ENCODE measurements at places on chromosomes 6 and 20. TPM values are rescaled to one million over a fixed set of nuclear protein-coding genes. Genes with fewer than 3 reads are reported as not detected.

Gene CST4
- total RNA-seq, result not detected

Gene ETV7
- 0.09 TPM for total RNA-seq

Gene AKAP12
- total RNA-seq, result 699 TPM

Gene SALL4
- total RNA-seq, result 0.14 TPM

Gene ANKEF1
- 1.5 TPM for total RNA-seq

Gene NOX3
- not detected for total RNA-seq

Gene MUC22
- not detected for total RNA-seq

Measured in dermis blood vessel endothelial cell (primary cell).